ENCODE measurements at places on chromosomes 7 and 10. TPM values are rescaled to one million over a fixed set of nuclear protein-coding genes. Genes with fewer than 3 reads are reported as not detected.

- no peak for DNase-seq
Observed at GRCh38 chr10:34045571-34046190, 711.2 kb upstream of the NRP1 start.

The TLL2 gene
- 8.7 TPM for total RNA-seq

DNA sequence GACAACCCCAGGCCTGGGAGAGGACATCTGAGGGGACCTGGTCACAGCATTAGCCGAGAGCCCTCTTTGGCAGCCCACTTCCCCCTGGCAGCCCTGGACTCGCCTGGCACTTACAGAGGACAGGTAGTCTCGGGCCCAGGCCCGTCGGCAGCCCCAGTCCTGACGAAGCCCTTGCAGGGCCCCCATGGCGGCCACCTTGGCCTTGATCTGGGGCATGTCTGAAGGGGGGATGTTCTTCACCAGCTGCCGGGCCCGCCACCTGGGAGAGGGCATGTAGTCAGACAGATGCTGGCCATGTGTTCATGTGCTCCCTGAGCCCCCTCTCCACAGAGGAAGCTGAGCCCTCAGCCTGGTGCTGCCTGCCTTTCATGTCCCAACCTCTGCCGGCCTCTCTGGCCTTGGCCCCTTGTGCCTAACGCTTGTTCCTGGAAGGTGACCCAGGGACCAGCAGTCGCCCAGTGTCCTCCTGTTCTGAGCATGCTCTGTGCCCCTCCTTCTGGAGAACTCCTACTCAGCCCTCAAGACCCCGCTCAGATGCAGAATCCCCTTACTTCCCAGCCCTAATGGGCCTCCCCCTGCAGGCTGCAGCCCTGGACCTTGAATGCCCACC, 13.9 kb downstream of the MYO1G start:
- no peak for DNase-seq

- DNase-seq: no peak
Observed at GRCh38 chr7:92670204-92670851, 80.1 kb upstream of the FAM133B start.

DNA sequence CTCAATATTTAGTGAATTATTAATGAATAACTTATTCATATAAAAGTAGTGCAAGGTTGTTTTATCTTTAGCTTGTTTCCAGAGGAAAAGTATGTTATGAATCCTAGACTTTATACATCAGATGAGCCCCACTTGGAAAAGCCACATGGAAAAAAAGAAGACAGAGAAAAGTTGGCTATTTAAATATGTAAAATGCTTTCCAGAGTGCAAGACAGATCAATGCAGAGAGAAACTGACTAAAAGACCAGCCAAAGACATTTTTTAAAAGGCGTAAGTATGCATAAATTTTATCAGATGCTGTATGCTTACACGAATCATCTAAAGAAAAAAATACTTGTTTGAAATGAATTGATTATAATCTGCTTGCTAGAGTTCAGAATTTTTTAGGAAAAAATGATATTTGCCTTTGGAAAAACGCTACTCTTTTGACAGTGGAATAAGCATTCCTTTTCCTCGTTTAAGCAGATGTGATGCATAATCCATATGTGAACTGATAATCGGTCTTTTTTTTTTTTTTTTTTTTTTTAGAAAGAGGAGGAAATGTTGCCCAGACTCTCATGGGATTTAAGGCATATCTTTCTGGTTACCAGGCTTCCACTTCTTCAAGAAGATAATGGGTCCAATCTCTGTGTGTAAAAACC, 70.7 kb downstream of the RELN start:
- no peak for DNase-seq

The PLEKHS1 gene
- not detected for total RNA-seq

DNA sequence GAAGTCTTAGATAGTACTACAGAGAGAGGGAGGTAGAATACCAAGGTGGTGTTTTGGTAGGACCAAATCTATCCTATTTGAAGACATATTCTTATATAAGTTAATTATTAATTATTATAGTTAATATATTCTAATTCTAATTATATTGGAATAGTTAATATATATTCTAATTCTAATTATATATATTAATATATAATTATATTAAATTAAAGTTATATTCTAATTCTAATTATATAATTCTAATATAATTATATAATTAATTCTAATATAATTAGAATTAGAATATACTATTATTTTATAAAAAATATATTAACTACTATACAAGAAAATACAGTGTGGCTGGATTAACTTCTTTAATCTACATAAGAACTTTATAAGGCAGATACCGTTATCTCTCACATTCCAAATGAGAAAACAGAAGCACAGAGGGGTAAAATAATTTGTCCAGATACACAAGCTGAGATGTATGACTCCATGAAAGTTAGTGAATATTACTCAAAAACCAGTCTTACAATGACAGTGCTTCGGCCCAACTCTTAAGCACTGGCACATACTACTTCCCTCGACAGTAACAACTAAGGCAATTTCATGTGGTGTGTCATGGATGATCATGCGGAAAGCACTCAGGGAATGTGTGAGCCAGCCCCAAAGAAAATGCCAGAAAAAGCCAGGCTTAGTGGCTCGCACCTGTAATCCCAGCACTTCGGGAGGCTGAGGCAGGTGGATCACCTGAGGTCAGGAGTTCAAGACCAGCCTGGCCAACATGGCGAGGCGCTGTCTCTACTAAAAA, 42.6 kb downstream of the TYW1B start:
- DNase-seq: no peak

The ITGB8 gene
- total RNA-seq: 1.9 TPM
